ENCODE measurements at places on chromosomes 3 and 15.

- no peak for DNase-seq
Observed at GRCh38 chr3:21054064-21054463, 696.9 kb downstream of the ZNF385D start.

GRCh38 chr15:38705436-38706219, 141.0 kb upstream of the RASGRP1 start:
- DNase-seq: no peak

GRCh38 chr3:25021816-25022215, 406.2 kb upstream of the RARB start:
- DNase-seq: no peak

DNA sequence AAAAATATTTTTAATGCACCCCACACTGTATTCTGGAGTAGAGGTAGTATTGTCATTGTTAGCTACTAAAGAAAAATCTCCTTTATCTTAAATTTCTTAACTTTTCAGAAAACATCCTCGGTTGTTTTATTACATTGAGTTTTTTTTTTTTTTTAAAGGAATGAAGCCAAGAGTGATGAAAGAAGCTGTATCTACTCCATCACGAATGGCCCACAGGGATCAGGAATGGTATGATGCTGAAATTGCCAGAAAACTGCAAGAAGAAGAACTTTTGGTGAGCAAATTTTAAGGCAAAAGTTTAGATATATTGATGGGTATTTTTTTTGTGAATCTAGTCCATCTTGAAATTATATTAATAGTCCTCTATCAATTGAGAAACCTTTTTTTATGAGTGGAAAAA, 49.7 kb upstream of the UTS2B start:
- DNase-seq: no peak

DNA sequence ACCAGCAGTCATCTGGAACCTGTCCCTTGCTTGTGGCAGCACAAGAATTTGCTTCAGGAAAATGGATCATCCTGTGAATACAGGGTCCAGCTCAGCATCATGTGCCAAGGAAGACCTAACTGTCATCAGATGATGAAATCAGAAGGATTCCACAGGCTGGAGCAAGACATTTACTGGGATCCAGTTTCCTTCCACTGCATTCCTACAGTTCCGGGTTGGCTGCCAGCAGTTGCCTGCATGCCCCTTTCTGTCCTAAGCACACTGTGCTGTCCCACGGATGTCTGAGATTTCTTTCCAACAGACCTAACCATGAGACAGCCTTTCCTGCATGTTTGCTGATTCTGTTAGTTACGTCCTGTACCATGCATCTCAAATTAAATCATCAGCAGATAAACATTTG, 140.7 kb downstream of the IMPG2 start:
- no peak for DNase-seq

GRCh38 chr3:94256888-94257813, 194.3 kb downstream of the NSUN3 start:
- no peak for DNase-seq

DNA sequence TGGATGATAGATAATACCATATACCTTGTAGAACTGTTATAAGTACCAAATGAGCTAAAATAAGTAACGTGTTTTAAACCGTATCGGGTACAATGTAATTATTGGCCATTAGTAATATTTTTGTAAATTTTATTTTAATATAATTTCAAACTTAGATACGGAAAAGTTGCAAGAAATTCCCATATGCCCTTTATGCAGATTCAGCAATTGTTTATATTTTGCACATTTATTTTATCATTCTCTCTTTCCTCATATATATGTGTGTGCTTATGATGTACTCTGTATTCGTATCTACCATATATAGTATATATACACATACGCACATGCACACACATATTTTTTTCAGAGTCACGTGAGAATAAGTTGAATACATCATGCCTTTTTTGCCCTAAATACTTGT, 38.5 kb downstream of the EXOG start:
- DNase-seq: no peak

DNA sequence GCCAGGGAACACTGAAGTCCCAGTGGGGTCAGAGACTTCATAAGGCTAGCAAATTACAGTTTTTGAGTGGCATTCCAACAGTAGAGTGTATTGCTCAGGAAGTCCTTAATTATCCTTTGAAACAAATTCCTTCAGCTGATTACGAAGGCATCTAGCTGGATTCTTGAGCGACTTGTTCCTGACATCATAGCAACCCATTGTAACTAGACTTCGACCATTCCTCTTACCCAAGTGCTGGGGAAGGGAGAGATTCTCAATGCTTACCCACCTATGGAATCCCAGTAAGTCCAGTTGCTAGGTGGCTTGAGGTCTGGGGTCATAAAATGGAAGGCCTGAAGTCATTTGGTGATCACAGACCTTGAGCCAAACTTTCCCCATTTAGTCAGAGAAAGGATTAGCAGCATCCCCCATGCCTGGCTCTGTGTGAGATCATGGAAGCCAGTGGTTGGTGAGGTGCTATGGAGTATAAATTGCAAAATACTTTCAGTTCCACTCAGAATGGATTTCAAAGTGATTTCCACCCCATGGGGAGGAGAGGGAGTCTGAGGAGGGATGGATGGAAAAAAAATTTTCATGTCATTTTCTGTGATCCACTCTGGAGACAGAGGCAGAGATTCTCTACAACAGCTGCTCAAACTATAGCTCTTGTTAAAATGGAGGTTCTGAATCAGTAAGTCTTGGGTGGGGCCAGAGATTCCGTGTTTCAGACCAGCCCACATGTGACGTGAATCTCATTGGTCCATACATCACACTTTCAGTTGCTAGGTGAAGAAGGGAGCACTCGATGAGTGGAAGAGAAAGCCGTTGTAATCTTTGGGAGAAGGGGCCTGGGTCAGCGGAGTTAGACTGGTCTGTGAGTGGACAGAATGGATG, 45.7 kb downstream of the CD86 start:
- DNase-seq: no peak

DNA sequence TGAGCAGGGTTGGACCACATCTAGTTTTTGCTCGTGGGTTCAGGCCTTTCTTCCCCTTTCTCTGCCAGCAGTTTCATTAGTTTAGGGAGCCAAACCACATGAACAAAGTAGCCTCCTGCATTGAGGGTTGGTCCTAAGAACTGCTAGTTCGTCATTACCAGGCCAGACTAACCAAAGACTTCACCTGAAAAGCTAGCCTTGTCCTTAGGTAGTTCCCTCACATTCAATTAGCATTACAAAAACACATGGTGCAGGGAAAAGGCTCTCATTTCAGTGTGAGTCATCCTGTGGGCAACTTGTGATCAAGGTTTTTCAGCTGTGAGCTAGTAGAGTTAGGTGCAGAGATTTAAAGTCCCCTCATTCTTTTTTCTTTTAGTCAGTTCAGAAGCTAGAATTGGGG, 279.3 kb upstream of the CTNNB1 start:
- no peak for DNase-seq

DNA sequence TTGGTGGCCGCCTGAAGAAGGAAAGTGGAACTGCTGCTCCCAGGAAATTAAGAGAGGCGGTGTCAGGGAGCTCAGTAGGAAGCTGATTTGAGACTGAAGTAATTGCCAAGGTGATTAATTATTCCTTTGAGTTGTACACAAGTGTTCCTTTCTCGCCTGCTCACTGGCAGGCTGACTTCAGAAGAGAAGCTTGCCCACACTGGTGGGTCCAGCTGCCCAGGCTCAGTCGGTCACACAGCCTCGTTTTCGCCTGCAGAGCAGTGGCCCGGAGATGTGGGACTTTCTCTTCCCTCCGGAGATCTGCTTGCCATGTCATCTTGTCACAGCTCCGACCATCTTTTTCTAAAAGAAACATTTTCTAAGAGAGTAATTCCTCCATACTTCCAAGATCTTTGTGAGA, 478.0 kb downstream of the MCTP2 start:
- no peak for DNase-seq

DNA sequence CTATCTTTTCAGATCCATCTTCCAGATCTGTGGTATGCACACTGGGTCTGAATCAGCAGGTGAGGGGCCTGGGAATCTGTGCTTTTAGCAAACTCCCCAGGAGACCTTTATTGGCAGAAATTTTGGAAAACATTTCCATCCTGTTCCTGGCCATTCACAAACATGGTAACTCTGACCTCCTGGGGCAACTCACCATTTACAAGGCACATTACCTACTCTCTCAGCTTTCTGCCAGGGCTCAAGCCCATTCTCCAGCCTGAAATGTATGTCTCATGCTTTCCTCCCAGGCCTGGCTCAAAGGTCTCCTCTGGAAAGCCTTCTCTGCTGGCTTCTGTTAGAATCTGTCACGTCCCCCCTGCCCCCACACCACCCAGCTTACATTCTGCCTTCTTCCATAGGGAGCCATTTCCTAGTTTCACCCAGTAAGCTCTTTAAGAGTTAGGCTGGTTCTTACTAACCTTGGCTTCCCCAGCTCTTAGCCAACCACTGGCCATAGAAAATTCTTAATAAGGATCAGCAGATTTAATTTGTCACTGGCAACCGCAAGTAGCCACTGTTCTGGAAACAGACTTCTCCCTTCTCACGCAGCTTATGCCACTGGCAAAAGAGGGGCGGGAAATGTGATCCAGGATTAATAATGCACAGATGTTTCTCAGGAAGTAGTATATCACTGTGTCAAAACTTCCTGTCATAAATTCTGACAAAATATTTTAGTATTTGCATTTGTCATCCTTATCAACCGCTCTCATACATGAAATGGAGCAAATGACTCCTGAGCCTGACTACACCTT, 55.0 kb downstream of the RORA start:
- no peak for DNase-seq

DNA sequence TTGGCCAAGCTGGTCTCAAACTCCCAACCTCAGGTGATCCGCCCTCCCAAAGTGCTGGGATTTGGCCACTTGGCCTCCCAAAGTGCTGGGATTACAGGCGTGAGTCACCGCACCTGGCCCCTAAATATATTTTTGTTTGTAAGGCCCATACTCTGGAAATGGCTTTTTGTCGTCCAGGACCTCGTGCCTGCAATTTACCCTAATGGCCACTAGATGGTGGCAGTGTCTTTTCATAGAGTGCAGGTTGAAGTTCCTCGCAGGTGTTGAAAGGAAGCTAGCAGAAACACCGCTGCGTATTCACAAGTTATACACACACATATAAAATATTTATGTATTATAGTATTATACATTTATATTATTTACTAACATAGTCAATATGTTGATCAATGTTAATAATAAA, 97.2 kb downstream of the LRTM1 start:
- no peak for DNase-seq

- DNase-seq: no peak
Observed at GRCh38 chr3:168322941-168323340, 227.2 kb upstream of the GOLIM4 start.

GRCh38 chr3:70400194-70400593, 87.8 kb upstream of the MDFIC2 start:
- DNase-seq: no peak

- no peak for DNase-seq
Observed at GRCh38 chr3:186921578-186921977, 8.7 kb upstream of the ST6GAL1 start.

DNA sequence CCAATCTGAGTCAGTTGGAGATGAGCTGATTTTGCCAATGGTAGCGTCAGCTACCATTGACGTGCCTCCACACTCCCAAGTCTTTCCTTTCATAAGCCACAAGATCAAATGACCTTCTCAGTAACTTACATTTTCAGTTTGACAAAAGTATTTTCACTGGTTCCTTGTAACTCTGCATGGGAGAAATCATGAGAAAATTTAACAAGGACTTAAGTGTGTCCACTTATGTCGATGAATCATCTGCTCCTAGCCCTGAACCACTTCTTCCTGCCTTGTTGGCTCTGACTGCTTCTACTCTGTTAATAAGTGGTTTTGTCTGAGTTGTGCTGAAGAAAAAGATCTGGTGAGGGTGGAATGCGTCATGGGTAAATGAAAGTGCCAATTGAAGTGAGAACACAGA, 101.2 kb downstream of the NFKBIZ start:
- peak; percentile 67 for DNase-seq

- DNase-seq: no peak
Observed at GRCh38 chr15:49242820-49243219, 72.8 kb downstream of the GALK2 start.

DNA sequence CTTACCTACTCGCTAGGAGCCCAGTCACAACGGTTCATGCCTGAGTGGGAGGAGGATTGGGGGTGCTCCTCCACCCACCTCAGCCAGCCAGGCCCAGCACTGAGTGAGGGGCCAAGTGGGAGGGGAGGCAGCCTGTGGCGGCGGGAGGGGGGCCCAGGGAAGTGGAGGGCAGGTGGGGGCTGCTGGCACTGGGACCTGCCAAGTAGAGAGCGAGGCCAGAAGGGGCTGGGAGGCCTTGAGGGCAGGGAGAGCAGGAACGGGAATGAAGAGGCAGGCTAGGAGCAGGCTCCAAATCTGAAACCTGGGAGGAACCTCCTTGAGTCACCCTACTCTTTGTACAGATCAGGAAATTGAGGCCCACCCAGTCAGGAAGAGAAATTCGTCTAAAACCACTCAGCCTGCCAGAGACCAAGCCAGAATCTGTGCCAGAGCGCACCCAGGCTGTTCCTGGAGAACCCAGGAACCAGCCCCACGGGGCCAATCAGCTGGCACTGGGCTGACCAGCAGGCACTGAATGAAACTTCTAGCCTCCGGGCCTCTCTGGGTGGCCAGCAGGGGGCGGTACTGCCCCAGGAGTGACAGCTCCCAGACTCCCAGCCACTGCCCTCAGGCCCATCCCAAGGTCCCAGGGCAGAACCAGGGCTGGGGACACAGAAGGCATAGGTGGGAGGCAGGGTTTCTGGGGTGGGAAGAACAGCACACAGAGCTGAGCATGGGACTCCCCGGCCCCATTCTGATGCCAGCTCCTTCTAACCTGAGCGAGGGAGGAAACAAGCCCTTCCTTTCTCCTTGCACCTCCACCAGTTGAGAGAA, 14.8 kb upstream of the CYP11A1 start:
- peak; percentile 69 for DNase-seq

- no peak for DNase-seq
Observed at GRCh38 chr15:69265347-69265955, 33.3 kb upstream of the PAQR5 start.

- no peak for DNase-seq
Observed at GRCh38 chr3:159169828-159170227, 368.0 kb downstream of the MFSD1 start.

DNA sequence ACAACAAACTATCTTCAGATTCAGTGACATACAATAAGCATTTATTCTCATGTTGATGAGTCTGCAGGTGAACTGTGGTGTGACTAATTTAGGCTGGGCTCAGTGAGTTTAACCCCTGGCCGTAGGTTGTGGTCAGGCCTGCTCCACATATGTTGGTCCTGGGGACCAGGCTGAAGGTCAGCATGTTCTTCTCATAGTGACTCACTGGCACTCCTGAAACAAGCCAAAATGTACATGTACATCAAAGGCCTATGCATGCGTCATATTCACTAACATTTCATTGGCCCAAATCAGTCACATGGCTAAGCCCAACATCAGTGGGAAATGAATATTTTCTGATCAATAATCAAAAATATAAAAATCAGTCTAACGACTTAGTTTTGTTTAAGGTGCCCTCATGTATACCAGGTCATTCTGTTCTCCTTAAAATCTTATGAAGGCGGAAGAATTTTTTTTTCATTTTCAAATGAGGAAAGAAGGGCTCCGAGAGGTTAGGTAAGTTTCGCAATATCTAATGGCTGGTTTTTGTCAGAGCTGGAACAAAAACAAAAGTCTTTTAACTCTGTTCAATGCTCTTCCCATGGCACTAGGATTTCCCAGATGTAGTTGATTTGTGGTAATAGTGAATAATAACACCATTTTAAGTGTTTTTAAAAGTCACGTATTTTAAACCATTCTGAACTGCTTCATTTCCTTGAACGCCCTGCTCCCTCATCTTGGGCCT, 148.5 kb downstream of the MFSD1 start:
- no peak for DNase-seq

GRCh38 chr15:67472957-67473356, 48.0 kb upstream of the C15orf61 start:
- DNase-seq: no peak

- DNase-seq: no peak
Observed at GRCh38 chr3:153599685-153600084, 437.7 kb downstream of the RAP2B start.

GRCh38 chr3:196063971-196064370, 17.9 kb downstream of the TFRC start:
- no peak for DNase-seq

Data from T-helper 1 cell (primary cell).